ENCODE measurements at places on chromosomes 4 and X.

DNA sequence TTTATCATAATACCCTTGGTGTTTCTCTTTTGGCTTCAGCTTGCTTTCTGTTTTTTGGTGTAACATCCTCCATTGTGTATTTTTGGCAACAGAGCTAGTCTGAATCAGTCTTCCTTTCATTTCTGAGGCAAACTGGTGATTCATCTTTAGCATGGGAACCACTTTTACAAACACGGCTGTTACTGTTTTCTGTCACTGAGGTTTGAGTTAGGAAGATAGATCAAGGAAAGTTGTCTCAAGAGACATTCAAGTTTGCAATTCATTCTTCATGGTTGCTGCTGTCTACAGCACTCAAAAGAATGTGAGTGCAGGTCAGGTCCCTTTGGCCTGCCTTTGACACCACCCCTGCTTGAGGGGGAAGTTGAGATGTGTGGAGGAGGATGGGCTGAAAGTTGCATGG, 36.3 kb downstream of the IL21 start:
- DNase-seq, result no peak

DNA sequence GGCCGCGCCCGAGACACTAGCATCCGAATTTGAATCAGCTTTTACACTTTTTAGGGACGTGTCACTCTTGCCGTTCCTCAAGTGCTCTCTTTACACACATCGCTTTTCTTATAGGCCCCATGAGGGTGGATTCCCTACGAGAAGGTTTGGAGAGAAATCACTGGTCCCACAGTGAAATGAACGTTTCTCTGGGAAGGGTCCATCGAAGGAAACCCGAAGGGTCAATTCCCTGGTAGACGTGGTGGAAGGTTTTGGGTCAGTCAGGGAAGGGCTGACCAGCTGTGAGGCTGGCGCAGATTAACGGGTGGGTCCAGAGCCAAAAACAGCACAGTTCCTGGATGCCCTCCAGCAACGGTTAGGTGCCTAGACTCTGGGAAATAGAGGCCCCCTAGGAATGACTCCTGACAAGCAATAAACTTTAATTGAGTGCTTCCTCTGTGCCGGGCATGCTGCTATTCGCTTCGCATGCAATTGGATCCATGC, 35.9 kb downstream of the ETDC start:
- DNase-seq, result no peak

DNA sequence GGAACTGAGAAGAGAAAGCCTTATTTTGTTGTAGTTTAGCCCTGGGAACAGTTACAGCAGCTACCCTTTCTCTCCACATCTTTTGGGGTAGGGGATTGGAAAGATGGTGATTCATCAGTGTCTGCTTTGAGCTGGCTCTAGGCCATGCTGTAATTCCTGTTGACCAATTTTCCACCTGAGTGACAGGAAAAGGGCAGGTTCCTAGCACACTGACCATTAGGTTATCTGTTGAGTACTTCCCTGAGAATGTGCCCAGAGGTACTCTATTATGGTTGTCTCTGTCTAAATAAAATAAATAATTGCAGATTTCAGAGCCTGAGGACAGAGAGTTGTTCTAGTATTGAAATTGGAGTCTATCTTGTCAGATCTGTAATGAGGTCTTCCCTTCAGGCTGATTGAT, 109.0 kb downstream of the ENOX2 start:
- no peak for DNase-seq

DNA sequence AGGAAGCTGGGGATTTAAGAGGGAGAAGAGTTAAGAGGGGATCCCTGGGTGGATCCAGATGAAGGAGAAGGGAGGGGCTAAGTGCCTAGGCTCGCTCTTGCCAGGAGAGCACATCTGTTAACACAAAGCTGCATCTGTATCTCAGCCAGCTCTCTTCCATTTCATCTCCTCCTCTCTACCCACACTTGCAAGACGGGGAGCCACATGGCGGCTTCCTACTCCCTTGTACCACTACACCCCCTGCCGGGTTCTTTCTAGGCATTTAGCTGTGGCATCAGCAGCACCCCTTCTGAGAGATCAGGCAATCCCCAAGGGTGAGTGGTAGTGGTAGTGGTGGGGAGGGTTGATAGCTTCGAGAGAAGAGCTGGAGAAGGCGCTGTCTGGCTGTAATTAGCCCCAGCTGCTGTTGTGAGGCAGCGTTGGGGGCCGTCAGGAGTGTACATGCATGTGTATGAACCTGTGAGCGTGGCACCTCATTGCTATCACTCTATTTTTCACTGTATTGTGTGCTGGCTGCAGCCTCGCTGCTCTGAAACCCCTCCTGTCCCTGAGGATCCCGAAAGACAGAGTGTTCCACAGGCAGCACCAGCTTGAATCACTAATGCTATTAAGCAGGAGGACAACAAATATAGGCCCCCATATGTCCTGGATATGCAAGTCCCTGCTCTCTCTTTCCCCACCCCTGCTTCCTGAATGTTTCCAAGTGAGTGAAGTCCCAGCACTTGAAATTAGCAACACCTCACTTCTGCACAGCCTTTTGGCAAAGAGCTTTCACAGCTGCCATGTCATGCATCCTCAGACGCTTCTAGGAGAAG, 73.7 kb downstream of the RTL9 start:
- no peak for DNase-seq

DNA sequence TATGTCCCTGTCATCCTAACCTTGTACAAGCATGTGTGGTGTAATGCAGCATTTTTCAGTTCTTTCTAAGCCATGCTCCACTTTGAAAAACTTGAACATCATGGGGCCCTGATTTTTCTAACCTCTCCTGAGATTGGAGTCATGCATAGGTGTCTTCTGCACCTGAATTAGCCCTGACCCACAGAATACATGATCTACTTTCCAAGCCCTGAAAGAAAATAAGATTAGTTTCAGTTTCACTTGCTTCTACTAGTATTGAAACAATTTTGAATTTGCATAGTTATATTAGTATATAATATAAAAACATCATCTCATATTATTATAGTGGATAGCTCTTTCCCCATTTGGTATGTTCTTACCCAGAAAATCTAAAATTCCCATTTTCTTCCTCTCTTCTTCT, 178.2 kb downstream of the HS3ST1 start:
- no peak for DNase-seq

DNA sequence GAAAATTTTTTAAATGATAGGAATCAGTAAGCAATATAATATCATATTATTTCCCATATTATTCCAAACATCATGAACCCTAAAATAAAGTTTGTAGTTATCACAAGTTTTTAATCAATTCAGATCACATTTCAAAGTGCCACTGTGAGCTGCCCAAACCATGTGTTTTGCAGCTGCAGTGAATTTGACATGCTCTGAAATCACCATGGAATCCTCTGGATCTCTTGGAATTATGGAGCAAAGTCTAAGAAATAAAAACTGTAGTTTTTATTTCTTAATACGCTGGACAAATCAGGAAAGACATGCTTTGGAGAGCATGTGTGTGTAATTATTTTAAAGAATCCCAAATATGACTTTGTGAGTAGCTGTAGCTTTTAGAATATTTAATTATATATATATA, 262.7 kb downstream of the ANKRD50 start:
- no peak for DNase-seq

GRCh38 chrX:36198575-36198974, 279.0 kb downstream of the CFAP47 start:
- DNase-seq, result no peak

DNA sequence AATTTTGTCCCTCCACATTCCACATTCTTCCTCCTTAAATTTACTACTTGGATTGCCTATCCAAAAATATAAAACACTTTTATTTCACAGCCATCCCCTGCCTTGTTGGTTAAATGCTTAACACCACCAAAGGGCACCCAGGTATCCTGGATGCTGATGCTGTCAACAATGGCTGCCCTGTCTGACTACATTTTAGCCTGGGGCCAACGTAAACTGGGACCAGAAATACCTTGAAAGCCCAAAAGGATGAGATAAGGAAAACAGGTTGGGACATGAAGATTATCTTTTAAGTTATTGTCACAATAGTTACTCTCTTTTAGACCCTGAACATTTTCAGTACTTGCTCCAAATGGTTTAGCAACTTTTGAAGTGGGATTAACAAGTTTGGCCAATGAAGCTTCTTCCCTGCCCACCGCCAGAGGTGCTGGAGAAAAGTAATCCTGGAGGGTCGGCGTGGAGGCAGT, 775 bp upstream of the YIPF6 start:
- no peak for DNase-seq
